AG04450 (cell line): ENCODE measurements at places on chromosomes 16 and 17. TPM values are rescaled to one million over a fixed set of nuclear protein-coding genes. Genes with fewer than 3 reads are reported as not detected.

SLC16A5 gene
- 2.9 and 3.6 TPM in 2 replicates for polyA plus RNA-seq

DNA sequence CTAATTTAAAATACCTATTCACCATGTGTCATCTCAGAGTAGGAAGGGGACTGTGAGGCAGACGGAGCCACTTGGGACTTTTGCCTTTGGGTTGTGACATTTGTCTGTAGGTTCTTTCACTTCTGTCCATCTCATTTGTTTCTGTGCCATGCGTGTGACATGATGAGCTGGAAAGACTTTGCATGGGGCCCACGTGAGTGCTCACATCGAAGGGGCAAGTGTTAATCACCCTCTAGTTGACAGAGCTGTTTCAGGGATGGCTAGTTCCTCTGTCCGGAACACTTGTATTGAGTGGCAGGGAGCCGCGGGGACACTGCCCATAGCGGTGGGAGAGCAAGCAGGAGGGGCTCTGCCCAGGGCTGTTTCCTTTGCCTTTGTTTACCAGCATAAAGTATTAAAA, 112.0 kb downstream of the RPTOR start:
- DNase-seq, result no peak

GRCh38 chr16:4365615-4366014, 6.0 kb upstream of the VASN start:
- no peak for DNase-seq

C16orf92 gene
- polyA plus RNA-seq, result not detected in 2 replicates

GRCh38 chr16:72711823-72712222, 336.1 kb downstream of the ZFHX3 start:
- DNase-seq, result no peak
